ENCODE measurements at places on chromosomes 6 and 20. TPM values are rescaled to one million over a fixed set of nuclear protein-coding genes. Genes with fewer than 3 reads are reported as not detected.

Gene STMND1
- not detected for total RNA-seq

Gene PHACTR1
- total RNA-seq: not detected

Gene SLC4A11
- 4.0 TPM for total RNA-seq

Gene OSTM1
- total RNA-seq: 18.7 TPM

Gene NKAIN4
- total RNA-seq: 10.3 TPM

Gene OPRM1
- total RNA-seq: not detected

Gene RNF5
- 46.3 TPM for total RNA-seq

Gene CNR1
- 0.33 TPM for total RNA-seq

Gene C6orf120
- total RNA-seq: 12.3 TPM

Gene GNAS-AS1
- total RNA-seq: not detected

Gene MOCS1
- 1.3 TPM for total RNA-seq

Gene EFCAB8
- not detected for total RNA-seq

Gene RSPH4A
- 0.11 TPM for total RNA-seq

Gene PRR3
- 17.0 TPM for total RNA-seq

Gene HSPA12B
- 0.48 TPM for total RNA-seq

Gene SH3BGRL2
- total RNA-seq: 0.35 TPM

Gene MDFI
- 0.86 TPM for total RNA-seq

All from A549 treated with CpdA at 1 μM for 4 hours (cell line).